C1 segment of cervical spinal cord (tissue), 14 donors: ENCODE measurements at places on chromosomes 6 and 20.

GRCh38 chr6:145199961-145200360 lies 535.4 kb downstream of the EPM2A start:
- no peak for DNase-seq

GRCh38 chr6:131948692-131949619 lies 2.2 kb downstream of the CCN2 start:
- no peak for DNase-seq

- no peak for DNase-seq
Measured at GRCh38 chr6:148811459-148811858, 64.6 kb downstream of the UST start.

- DNase-seq: no peak
Measured at GRCh38 chr6:43665376-43665775, 20.5 kb downstream of the RSPH9 start.

GRCh38 chr6:135358985-135359384 lies 138.6 kb downstream of the AHI1 start:
- no peak for DNase-seq

DNA sequence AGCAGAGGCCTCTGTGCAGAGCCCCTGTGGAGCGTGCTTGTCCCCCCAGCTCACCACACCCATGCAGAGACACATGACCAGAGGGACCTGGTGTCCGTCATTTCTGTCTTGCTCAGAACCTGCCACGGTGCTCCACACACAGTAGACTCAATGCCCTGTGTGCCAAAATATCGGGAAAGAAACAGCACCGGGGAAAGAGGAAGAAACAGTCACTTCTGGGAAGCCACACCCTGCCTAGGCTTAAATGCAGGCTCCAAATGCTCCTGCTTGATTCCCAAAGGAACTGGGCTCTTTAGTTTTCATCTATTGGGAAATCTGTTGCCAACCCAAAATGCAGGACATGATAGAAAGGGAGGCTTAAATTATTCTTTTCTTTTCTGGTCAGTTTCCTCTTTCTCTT lies 503.9 kb downstream of the CD83 start:
- no peak for DNase-seq

DNA sequence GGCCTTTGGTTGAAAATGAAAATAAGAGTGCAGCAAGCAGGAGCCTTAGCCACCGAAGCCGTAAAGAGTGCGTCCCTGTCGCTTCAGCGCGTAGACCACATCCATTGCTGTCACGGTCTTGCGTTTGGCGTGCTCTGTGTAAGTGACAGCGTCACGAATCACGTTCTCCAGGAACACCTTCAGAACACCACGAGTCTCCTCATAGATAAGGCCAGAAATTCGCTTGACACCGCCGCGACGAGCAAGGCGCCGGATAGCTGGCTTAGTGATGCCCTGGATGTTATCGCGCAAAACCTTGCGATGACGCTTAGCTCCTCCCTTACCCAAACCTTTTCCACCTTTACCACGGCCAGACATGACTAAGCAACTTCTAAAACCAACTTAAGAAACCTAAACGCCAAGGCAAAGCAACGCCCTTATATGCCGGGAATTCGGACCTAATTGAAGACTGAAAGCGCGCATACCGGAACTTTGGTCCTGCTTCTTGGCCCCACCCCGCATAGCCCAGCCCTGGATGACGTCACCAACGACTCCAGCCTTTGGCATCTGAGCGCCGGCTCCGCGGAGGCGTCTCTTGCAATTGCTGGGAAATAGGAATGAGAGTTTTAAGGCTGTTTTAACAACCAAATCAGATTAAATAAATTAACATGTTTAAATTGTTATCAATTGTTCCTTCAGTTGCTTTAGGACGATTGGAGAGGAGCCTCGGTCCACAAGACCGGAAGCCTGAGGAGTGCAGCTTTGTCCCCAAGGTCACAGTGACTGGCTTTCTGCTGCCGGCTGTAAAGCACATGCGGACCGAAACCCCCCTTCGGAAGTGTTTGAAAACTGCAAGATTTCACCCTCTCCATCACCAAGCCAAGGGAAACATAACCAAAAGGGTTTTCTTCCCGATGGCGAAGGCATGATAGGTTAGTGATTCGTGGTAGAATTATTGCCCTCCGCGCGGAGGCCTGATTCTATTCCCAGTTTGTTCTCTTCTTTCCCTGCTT lies 79.6 kb upstream of the BTN3A2 start:
- peak; percentile 63 for DNase-seq

DNA sequence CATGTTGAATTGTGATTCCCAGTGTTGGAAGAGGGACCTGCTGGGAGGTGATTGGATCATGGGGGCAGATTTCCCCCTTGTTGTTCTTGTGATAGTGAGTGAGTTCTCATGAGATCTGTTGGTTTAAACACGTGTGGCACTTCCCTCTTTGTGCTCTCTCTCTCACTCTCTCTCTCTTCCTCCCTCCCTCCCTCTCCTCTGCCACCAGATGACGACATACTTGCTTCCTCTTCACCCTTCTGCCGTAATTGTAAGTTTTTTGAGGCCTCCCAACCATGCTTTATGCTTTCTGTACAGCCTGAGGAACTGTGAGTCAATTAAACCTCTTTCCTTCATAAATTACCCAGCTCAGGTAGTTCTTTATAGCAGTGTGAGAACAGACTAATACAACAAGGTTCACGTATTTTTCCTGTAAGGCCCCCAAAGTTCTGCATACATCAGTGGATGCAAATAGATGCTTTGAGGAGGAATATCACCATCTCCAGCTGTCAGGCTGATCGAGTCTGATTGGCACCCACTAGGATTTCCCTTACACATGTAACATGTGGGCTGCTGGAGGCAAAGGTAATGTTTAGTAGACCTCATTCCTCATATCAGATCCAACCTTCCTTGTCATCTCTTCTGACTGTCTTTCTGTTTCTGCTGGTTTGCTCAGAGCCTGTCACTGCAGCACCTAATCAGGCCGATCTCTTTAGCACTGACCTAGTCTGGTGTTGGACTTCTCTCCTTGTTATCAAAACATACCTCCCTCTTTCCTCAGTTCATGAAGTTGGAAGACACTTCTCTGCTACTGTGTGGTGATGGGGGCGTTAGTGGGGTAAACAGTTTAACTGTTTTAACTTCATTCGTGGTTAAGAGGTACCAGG lies 54.3 kb upstream of the BACH2 start:
- DNase-seq: no peak

DNA sequence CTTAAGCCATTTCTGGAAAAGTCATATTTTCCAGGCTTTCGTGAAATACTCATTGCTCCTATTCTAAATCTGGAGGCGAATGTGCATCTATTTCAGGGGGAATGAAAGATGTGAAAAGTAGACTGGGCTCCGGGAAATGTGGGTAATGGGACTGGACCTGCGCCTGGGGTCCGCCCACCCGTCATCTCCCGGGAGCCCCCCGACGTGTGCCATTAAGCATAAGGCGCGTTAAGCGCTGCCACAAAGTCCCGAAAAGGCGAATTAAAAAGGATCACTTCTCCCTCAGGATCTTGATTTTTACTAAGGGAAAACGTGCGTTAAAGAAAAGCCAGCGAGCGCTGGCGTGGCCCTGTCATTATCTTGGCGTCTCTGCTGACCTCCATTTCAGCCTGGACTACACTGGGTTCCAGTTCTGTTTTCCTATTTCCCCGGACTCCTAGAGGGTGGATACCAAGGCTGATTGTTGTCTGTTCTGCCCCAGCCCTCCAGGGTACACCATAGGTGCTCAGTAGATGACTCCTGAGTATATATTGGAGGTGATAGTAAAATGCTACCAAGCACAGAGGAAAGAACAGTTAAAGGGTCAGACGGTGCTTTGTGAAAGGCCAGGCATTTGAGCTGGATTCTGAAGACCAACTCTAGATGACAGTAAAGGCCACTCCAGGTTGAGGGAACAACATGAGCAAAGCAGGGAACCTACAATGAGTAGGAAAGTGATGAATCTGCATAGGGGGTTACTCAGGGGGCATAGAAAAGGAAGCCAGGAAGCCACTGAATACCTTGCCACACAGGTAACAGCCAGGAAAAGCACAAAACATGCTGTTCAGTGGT lies 89.2 kb upstream of the ARID1B start:
- DNase-seq: peak; percentile 41

- no peak for DNase-seq
Measured at GRCh38 chr20:50895111-50895830, 36.0 kb downstream of the ADNP start.

DNA sequence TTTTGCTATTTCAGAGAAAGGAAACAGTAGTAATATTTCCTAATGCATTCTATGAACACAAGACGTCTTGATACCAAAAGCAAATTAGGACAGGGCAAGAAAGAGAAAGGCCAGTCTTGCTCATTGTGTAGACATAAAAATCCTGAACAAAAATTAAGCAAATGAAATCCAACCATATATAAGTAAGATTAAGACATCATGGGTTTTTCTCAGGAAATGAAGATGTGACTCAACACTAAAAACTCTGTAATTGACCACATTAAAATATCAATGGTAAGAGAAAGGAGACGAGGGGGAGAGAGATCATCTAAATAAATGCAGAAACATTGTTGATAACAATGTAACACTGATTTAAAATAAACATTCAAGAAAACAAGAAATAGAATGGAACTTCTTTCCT lies 205.4 kb downstream of the SOD2 start:
- DNase-seq: no peak

DNA sequence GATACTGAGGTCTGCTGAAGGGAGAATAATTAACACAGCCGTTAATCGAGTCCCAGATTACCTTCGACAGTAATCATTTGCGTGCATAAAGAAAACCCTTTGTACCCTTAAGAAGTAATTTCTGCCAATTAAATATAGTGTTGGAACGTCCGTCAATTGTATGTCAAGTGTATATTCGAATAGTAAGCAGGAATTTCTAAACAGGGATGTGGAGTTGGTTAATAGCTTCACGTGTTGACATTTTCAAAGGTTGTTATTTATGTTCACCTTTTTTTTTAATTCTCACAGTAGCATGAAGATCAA lies 798 bp upstream of the SNAP91 start:
- no peak for DNase-seq

GRCh38 chr6:125868252-125868651 lies 77.5 kb downstream of the NCOA7 start:
- DNase-seq: no peak

DNA sequence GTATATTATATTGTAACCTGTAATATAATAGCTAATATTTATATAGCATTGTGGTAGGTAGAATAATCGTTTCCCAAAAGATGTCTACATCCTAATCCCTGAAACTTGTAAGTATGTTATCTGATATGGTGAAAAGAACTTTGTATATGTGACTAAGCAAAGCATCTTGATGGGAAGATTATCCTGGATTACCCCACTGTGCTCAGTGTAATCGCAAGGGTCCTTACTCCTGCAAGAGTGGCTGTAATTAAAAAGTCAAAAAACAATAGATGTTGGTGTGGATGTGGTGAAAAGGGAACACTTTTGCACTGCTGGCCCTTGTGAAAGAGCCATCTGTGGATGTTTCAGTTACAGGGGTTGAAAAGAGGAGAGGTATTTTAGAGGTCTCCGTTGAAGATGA lies 95.2 kb downstream of the EDN1 start:
- no peak for DNase-seq

GRCh38 chr6:148222846-148223245 lies 119.8 kb upstream of the SASH1 start:
- DNase-seq: no peak
